ENCODE measurements at places on chromosomes 6 and 20. TPM values are rescaled to one million over a fixed set of nuclear protein-coding genes. Genes with fewer than 3 reads are reported as not detected.

The CAGE1 gene
- 0.06 TPM for total RNA-seq

The NOX3 gene
- total RNA-seq, result not detected

The FUT9 gene
- total RNA-seq, result not detected

The POU5F1 gene
- 0.15 TPM for total RNA-seq

The PPP1R14C gene
- 0.96 TPM for total RNA-seq

All from activated CD8-positive, alpha-beta memory T cell treated with anti-CD3 and anti-CD28 coated beads for 36 hours (primary cell).